ENCODE measurements at places on chromosomes 5 and 9.

DNA sequence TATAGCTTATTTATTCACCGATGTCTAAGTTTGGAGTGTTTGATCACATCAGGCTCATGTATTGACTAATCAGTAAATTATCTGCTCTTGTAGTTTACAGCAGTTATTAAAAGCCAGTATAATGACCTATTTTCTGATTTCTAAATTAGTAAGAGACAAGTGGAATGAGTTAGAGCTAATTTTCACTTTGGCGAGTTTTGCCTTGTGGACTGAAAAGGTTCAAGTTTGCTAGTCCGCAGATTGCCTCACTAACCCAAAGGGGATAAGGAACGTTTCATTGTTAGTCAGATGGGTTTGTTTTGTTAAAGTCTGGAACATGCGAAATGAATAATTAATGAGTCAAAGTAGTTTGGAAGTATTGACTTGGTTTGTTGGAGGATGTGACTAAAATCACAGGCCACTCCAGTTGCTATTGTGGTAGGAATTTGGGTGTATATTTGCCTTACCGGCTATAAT is 40.1 kb downstream of the SMARCA2 start:
- no peak for DNase-seq

GRCh38 chr5:37477426-37477825 is 98.3 kb downstream of the WDR70 start:
- no peak for DNase-seq

- DNase-seq = peak; percentile 52
Measured at GRCh38 chr5:132272311-132273210, 15.1 kb downstream of the PDLIM4 start.

GRCh38 chr9:137739371-137740309 is 120.8 kb downstream of the EHMT1 start:
- no peak for DNase-seq

DNA sequence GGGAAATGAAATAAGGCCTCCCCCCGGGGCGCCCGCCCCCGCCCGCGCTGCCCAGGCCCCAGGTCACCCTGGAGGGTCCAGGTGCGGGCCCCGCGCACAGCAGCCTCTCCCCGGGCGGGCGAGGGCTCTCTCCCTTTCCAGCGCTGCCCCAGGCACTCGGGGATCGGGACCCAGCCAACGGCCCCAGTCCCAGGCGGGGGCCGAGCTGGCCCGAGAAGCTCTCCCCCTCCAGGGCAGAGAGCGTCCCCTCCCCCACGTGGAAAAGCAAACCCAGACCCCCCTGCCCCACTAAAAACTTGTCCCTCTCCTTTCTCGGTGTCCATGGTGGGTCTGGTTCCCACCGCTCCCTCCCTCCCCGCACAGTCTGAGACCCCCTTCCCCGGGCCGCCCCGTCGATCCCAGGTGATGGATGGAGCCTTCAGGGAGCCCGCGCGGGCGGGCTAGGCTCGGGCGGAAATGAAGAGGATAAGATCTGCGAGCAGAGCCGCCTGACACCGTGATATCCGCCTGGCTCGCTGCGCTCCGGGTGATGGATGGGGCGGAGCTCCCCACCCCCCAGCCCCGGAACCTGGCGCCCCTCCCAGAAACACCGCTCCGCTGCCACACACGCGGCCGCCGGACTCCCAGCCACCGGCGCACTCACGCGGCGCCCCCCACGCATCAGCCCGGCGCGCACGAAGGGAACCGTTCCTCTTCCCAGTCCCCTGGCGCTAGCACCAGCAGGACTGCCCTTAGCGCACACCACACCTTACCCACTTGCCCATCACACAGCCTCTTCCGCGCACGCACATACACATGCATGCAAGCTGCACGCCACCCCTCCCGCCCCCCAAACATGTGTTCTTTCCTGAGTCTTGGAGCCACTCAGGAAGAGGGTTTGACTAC is 81.7 kb upstream of the ZBTB43 start:
- peak; percentile 75 for DNase-seq

DNA sequence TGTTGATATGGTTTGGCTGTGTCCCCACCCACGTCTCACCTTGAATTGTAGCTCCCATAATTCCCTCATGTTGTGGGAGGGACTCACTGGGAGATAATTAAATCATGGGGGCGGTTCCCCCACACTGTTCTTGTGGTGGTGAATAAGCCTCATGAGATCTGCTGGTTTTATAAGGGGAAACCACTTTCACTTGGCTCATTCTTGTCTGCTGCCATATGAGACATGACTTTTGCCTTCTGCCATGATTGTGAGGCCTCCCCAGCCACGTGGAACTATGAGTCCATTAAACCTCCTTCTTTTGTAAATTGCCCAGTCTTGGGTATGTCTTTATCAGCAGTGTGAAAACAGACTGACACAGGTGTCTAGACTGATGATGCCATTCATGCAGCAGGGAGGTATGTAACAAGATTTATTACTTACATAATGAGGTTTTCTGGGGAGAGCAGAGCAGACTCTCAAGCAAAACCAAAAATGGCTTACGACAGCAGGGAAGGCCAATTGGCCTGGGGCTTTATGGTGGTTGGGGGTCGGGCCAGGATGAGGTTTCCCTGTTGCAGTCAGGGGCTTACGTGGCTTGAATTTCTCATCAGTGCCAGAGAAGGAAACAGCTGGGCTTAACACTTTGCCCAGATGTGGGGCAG is 9.5 kb upstream of the COMMD10 start:
- no peak for DNase-seq

- peak; percentile 64 for DNase-seq
Measured at GRCh38 chr5:133111299-133111698, 59.5 kb downstream of the HSPA4 start.

- no peak for DNase-seq
Measured at GRCh38 chr9:1057910-1058309, 7.8 kb downstream of the DMRT2 start.

DNA sequence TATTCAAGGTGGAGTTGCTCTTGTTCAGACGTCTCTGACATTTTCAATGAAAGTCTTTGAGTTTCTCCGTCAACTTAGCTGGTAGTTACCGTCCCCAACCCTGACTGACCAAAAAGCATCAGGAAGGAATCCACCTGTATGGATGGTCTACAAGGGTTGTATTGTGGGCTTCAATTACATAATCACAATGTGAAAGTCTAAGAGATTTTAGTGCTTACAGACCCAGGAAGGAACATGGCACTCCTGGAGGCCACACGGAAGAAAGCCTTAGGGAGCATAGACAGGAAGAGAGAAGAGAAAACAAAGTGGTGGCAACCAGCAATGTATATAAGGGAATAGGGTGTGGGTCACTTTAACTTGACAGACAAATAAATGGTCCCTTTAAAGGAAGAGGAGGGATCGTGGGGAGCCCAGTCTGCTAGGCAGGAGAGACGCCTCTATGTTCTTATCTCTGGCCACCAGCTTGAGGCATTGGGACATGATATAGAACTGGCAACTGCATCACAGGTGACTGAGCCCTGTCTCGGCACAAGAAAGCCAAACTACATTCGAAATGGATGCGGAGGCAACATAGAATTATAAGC is 80.4 kb downstream of the ALDH7A1 start:
- no peak for DNase-seq

GRCh38 chr9:87749335-87750035 is 23.6 kb downstream of the CTSL start:
- no peak for DNase-seq

GRCh38 chr5:112411903-112412302 is 7.2 kb downstream of the EPB41L4A start:
- DNase-seq = no peak

DNA sequence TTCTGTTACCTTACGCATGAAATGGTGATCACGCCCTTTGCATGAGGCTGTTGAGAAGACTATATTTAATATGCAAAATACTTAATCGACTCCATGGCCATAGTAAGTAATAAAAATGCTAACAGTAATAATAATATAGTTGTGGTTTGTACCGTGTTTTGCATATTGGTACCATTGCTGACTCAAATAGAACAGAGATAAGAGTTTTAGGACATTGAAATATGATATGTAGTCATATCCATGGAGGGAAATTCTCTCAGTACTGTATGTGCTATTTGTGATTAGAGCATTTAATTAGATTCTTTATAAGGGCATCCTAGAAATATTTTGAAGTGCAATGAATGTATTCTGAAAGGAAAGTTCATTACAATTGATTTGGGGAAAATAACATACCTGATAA is 41.9 kb downstream of the CFAP90 start:
- DNase-seq = no peak

GRCh38 chr9:111131211-111131610 is 92.9 kb upstream of the LPAR1 start:
- no peak for DNase-seq

- no peak for DNase-seq
Measured at GRCh38 chr9:221989-222776, 7.5 kb downstream of the DOCK8 start.

DNA sequence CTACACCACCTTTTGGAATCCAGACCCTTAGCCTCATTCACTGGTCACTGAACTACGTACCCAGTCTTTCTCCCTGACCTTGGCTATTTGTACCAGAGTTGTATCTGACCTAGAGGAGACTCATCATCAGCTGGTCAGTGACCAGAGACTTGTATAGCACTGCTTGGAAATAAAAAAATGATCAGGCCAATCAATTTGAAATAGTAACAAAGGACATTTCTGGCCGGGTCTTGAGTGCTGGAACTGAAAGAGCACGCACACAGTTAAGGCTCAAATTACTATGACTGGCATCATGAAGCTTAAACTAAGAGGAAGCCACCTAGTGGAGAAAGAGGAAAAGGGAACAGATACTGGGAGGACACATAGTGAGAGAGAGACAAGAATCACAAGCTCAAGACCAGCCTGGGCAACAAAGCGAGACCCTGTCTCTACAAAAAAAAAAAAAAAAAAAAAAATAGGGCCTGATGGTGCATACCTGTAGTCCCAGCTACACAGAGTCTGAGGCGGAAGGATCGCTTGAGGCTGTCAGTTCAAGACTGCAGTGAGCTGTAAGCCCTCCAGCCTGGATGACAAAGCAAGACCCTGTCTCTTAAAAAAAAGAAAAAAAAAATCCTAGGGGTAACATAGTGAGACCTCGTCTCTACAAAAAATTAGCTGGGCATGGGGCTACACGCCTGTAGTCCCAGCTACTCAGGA is 12.8 kb upstream of the SRP19 start:
- no peak for DNase-seq

- DNase-seq = no peak
Measured at GRCh38 chr9:111838439-111838838, 43.7 kb upstream of the SHOC1 start.

GRCh38 chr5:173396311-173396993 is 68.2 kb upstream of the STC2 start:
- DNase-seq = no peak

DNA sequence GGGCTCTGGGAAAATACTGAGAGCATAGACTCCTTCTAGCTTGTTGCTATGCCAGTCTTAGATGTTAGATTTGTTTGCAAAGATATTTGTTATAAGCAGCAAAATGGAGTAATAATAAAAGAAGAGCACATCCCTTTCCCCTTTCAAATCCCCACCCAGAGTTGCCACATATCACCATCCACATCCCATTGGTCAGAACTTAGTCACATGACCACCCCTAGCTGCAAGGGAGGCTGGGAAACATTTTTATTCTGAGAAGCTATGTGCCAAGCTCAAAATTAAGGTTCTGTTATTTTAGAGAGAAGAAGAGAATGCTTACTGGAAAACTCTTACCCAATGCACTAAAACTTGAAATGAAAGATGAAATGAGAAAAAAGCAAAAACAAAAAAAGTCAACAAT is 193.9 kb upstream of the MVB12B start:
- DNase-seq = no peak

- DNase-seq = no peak
Measured at GRCh38 chr9:113548221-113549041, 84.9 kb downstream of the RGS3 start.

DNA sequence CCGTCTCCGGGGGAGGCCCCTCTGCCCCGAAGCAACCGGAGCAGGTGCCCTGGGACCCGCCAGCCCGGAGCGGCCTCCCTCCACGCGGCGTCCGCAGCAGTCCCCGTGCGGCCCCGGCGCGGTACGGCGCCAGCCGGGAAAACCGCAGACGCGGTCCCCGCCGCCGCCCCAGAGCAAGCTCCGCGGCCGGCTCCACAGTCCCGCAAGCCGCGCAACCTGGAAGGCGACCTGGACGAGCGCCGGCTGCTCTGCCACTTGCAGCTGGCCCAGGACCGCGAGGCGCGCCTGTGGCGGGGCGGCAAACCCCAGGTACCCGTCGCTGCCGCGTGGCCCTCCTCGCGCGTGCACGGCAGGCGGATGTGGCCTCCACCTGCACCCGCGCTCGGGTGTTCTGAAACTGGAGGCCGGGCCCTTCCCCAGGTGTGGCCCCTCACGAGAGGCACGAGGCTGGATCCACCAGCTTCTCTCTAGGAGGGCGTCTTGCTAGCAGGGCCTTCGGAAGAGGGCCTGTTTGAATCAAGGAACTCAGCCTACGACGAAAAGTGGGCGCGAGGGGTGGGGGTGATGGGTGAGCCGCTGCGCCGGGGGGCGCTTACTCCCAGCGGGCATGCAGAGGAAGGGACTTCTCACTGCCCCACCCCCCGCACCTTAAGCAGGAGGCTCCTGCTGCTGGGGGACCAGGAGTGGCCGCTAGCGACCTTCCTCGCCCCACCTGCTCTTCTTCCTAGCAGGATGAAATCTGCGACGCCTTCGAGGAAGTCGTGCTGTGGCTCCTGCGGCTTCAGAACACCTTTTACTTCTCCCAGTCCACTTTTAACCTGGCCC is 602 bp downstream of the CCNI2 start:
- peak; percentile 49 for DNase-seq

DNA sequence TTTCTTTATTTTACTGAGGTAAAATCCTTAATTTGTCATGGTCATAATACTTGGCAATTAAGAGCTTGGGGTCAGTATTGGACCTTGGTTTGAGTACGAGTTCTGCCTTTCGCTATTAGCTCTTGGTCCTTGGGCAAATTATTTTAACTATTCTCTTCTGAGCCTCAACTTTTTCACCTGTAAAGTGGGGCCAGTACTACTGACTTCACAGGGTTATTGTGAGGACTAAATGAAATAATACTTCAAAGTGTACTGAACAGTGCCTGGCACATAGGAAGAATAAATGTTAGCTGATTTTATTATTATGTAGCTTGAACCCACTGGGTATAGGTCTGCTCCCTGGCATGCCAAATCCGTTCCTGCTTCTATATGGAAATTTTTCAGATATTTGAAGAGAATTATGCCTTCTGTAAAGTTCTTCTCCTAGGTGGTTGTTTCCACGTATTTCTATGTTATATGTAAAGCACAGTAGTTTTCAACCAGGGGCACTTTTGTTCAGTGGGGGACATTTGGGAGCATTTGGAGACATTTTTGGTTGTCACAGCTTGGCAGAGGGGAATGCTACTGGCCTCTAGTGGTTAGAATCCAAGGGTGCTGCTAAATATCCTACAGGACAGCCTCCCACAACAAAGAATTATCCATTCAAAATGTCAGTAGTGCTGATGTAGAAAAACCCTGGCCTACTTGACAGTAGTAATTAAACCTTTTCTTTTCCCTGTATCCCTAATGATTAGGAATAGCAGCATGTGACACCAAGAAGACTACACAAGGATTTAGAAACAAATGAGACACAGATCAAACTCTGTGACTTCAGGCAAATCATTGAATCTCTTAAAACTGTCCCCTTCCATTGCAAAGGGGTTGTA is 4.5 kb downstream of the RCL1 start:
- no peak for DNase-seq

DNA sequence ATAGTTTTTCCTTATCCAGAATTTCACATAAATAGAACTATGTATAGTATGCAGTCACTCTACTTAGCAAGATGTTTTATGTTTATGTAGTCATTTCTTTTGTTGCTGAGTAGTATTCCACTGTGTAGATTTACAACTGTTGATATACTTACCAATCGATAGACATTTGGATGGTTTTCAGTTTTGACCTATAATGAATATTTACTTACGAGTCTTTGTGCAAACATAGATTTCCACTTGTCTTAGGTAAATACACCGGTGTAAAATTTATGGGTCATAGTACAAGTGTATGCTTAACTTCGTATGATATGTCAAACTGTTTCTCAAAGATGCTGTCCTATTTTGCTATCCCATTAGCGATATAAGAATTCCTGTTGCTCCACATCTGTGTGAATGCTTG is 19.7 kb upstream of the OR2K2 start:
- DNase-seq = no peak
